ENCODE measurements at places on chromosomes 16 and 17.

DNA sequence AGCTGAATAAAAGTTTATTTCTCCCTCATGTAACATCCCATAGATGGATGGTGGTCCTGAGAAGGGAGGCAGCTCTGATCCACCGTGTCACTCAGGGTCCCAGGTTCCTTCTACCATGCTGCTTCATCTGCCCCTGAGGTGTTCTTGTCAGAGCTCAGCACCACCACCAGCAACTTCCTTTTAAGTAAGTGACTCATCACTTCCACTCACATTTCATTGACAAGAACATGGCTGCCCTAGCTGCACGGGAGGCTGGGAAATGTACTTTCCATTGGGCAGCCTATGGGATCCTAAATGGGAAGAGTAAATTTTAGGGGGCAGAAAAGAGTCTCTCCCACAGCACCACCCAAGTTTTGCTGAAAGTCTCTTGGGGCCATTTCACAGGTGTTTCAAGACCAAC is 134.7 kb downstream of the USP31 start:
- DNase-seq = no peak

GRCh38 chr17:3954976-3955672 is 9.1 kb downstream of the ATP2A3 start:
- DNase-seq = no peak

DNA sequence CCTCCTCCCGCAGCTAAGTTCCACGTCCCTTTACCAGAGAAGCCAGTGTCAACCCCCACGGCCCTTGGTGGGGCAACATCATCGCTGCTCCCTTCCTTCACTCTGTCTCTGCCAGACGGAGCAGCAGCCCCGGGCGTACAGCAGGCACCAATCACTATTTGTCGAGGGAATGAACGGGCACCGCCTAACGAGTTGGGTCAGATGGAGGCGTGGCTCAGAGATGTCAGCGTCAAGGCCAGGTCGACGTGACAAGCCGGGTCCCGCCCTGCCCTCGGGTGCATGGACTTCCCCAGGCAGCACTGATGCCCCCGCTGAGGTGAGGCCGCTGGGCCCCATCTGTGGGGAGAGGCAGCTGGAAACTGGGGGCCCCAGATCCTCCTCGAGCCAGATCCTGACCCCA is 50.0 kb downstream of the CBFA2T3 start:
- no peak for DNase-seq

- DNase-seq = no peak
Measured at GRCh38 chr16:55817236-55817912, 15.5 kb downstream of the CES1 start.

DNA sequence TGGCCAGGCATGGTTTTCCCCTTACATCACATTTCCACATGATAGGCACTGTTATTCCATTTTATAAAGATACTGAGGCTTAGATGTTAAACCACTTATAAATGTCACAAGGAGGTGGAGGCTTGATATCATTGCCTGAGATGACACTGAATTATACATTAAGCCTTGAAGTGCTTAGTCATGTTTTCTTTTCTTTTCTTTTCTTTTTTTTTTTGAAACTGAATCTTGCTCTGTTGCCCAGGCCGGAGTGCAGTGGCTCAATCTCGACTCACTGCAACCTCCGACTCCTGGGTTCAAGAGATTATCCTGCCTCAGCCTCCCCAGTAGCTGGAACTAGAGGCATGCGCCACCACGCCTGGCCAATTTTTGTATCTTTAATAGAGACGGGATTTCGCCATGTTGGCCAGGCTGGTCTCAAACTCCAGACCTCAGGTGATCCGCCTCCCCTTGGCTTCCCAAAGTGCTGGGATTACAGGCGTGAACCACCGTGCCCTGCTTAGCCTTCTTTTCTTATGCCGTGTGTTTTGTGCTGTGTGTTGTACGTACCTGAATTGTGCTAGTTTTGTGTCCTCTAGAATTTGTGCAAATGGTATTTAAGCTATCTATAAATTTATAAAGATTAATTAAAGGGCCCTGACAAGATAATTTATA is 1.2 kb downstream of the DNAJA3 start:
- no peak for DNase-seq

- DNase-seq = no peak
Measured at GRCh38 chr16:74291577-74292208, 4.9 kb upstream of the PSMD7 start.

DNA sequence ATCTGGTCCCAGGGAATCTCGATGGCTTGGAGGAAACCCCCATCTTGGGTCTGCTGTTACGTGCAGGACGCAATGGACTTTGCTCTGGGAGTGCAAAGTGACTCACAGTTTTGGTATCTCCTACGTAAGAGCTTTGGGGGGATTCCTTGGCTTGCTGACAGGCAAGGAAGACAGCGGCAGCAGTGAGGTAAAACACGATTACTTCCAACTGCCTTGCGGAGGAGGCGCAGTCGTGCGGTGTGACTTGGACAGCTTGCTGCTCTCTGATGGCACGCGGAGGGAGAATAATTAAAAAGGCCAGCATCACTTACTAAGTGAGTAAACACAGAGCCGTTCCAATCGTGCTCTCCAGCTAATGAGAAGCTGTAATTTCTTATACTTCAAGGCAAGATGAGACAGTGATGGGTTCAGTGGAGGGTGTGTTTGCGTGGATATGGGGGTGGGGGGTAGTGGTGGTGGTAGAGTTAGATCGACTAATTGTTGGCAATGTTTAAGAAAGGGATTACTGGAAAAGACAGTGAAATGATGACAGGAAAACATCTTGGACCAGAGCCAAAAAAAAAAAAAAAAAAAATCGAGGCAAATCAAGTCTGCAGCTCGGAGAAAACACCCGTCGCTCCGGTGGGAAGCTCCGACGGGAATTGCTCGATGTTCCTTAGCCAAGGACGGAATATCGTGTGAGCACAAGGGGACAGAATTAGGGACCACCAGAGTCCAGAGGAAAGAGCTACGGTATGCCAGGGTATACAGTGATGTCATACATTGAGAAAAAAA is 184.8 kb upstream of the ZFHX3 start:
- DNase-seq = no peak
